ENCODE measurements at places on chromosomes 1 and 21.

DNA sequence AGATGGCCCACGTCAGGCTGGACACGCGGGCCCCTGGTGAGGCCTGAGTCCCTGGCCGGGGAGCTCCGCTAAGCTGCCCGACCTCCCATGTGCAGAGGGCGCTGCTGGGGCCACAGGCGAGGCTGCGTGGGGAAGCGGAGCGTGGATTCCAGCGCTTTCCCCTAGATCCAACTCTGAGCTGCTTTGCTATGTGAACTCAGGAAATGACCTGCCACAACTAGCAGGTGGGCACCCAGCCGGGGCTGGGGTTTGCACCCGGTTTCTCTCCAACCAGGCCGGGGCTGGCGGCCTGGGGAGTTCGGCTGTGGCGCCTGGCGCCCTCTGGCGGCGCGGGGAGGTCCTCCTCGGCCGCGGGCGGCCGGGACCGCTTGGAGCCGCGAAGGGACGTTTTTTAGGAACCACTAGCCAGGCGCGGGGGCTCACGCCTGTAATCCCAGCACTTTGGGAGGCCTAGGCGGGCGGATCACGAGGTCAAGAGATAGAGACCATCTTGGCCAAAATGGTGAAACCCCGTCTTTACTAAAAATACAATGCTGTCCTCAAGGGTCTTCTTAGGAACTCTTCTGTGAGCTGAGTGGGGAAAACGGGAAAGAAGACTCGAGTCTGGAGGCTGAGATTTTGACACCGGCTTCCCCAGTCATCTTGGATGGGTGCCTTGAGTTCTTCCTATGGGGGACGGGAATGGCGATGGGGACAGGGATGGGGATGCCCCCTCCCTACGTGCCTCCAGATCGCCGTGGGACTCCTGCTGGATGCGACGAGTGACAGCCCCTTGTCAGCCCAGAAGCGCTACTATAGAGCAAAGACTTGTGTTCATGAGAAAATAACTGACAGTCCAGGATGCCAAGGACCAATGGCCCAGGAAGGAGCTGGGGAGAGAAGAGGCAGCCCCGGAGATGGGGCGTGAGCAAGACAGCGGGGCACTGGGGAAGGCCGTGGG is 12.6 kb downstream of the PYCR2 start:
- no peak for DNase-seq

DNA sequence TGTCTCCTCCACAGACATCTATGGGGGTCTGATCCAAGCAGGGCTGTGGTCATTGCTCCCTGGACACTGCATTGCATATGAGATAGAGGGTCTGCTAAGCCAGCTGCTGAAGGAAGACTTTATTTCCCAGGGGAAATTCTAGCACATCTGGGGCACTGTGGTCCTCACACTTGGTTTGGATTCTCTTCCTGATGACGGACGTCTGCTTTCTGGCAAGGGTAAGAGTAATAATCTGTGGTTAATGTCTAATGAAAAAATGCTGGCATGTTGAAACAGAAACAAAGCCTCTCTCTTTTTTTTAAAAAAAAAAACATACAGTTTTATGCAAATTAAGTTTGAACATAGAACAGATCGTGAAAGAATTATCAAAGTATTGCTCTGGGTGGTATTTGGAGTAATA is 553.9 kb downstream of the DPYD start:
- DNase-seq: no peak

DNA sequence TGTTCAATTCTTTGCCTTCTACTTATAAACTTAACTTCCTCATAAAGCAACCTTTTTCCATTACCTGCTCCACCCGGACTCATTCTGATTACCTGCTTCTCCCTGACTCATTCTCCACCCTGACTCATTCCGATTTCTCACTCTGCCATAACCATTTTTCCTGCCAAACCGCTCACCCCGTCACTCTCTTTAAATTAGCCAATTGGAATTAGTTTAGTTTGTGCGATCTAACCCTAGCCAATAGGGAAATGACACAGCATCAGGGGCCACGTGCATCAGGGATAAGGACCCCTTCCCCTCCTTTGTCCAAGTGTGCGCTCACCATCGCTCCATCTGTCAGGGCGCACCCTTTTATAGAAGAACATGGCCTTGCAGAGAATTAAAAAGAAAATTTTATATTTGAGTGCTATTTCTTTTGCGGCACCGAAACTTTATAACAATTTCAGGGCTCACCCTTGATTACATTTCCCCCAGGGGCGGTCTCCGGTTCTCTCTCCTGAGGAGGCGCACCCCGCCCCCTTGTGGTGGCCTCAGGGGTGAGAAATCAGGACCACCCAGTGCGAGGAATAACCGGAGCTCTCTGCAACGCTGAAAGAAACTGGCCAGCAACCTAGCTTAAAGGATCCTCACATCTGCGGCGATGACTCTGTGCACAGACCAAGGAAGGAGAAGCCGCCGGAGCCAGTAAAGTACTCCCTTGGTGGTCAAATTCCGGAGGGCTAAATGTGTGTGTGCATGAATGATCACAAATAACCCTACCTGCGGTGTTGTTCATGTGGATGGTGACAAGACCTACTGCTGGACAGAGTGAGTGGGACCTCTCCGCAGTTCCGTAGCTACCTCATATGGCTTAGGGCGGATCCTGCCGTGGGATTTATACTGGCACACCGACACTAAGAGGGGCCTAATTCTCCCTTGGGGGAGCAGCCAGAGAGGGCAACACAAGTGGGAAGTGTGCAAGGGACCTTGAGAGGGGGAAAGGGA is 30.3 kb upstream of the CBR3 start:
- no peak for DNase-seq

GRCh38 chr1:104190821-104191220 is 441.1 kb downstream of the AMY1C start:
- DNase-seq: no peak

- peak; percentile 46 for DNase-seq
Measured at GRCh38 chr1:206734499-206735142, 36.0 kb upstream of the IL19 start.

DNA sequence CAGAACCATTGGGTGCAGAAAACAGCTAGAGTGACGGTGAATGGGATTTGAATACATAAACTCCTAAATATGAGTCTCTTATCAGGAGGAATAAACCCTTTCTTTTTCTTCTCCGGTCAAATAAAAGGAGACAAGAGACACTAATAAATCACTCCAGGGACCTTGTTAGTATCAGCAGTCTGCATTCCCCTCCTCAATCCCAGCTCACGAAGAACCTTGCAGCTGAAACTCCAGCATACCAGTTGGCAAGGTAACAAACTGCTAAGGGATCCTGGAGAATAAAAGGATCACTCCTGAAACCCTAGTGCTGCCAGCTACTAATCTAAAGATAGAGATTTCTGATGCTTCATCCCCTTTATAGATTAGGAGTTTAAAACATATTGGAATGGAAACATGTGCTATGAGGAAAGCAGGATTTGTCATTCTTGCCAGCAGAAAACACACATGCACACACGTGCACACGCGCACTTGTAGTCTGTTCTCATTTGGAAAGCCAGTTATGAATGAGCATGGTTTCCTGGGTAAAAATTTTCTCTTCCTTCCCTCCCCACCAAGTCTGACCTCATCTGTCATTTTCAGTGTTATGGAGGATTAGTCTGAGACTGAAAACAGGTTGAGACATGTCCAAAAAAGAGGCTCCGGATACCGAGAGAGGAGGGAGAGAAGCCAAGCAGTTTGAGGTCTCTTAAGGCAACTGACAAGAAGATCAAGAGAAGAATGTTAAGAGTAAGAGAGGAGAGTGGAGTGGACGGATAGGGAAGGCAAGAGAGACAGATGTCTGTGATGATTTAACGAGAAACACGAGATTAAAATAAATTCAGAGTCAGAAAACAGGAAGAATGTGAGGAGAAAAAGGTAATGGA is 10.9 kb downstream of the IER5 start:
- DNase-seq: no peak

DNA sequence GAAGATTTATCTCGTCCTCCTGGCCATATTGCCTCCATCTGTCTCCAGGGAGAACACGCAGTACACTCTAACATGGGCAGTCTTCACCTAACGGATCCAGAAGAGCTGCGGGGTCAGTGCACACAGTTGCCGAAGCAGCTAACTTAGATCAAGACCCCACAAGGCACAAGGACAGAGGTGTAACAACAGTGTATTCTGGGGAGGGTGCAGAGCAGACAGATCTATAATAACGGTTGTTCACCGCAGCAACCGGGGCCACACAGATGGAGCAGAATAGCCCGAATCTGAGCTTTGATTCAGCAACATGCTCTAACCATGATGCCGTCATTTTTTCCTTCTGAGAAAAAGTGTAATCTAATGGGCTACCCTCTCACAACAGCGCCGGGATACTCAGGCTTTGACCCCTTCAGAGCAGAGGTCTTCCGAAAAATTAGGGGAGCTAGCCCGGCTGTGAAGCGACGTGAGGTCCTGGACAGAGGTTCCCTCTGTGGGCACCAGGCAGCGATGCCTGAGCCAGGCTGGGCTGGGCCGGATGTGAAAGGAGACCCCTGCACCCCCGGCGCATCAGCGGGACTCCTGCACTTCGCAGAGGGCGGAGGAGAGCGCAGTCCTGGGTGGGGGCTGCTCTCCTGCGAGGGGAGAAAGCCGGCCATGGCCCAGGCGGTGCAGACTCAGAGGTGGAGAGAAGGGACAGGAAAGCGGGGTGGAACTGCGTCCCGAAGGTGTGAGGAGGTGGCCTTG is 57.5 kb downstream of the BCL9 start:
- no peak for DNase-seq

DNA sequence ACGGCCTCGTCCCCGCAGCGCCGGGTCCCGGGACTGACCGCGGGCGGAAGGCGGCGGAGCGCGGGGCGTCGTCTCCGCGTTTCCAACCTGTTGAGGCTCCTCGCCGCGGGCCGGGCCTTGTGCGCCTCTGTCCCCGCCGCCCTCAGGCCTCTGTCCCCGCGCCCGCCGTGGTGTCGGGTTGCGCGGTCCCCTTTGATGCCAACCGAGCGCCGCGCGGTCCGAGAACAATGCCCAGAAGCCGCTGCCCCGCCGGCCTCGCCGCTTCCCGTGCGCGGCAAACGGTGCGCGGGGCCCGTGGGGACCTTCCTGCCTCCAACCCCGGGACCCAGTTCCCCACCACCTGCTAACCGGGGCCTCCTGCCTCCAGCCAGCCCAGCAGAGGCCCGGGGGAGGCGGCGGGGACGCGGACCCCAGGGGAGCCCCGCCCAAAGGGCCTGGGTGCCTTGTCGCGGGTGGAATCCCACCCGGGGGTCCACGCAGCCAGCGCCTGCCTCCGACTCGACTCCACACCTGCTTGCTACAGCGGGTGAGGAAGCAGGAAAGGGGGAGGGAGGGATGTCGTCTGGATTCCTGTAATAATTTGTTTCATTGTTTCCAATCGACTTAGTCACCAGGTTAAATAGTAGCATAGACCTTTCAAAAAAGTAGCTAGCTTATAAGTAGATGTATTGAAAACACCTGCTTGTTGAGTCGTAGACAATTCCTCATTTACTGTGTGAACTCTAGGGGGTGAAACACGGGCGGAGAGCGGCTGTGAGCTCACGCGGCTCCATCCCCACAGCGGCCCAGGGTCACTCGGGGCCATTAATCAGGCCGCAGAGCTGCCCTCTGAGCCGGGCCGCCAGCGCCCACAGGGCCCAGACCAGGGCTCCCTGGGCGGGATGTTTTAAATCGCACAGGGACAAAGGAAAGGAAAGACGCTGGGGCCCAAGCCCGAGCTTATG is 1.1 kb downstream of the COL18A1 start:
- DNase-seq: peak; percentile 73

DNA sequence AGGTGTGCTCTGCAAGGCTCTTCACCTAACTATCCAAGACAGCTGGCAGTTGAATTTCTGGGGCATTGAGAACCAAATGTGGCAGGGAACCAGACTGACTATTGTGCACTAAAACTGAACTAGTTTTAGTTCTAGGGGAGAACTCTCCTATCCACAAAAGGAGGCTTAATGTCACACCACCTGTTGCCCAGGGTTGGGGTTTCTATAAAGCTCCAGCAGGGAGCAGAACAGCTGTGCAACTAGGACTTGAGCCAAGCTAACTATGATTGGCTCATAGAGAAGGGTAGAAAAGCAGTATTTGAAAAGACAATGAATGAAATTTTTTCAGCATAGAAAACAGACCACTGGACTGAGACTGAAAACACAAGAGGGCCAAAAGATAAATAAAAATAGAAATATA is 53.3 kb upstream of the FGGY start:
- no peak for DNase-seq

- no peak for DNase-seq
Measured at GRCh38 chr1:161166669-161167548, 683 bp downstream of the PPOX start.

DNA sequence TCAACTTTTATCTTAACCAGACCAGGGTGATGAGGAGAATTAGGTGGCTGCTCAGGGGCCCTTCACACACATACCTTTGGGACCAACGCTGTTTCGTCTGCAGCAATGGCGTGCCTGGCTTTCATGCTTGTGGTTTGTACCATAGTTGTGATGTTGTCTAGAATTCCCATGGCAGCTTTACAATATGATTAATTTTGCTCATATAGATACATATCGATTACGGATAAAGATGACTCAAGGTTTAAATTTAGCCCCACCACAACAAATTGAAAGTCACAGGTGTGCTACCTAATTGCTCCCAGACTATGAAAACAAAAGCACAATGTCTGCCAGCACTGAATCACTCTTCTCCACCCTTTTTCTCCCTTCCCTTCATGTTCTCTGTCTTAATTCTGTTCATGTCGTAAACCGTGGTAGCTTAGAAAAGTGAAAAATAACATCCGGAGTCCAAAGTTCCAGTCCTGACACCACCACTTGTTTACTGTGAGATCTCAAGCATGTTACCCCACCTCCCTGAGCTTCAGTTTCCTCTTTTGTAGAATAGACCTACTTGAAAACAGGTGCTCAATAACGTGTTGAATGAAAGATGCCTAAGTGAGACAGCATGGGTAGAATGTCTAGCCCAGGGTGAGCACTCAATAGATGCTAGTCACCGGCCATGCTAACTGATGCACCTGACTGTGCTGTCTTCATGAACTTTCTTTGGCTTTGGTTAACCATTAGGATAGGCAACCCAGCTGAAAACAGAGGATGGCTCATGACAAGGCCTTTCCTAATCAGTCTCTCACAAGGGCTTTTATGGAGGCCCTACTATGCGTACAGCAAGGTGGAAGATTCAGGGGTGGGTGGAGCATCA is 22.1 kb upstream of the JUN start:
- no peak for DNase-seq

- DNase-seq: no peak
Measured at GRCh38 chr1:33860671-33861070, 3.2 kb upstream of the HMGB4 start.

DNA sequence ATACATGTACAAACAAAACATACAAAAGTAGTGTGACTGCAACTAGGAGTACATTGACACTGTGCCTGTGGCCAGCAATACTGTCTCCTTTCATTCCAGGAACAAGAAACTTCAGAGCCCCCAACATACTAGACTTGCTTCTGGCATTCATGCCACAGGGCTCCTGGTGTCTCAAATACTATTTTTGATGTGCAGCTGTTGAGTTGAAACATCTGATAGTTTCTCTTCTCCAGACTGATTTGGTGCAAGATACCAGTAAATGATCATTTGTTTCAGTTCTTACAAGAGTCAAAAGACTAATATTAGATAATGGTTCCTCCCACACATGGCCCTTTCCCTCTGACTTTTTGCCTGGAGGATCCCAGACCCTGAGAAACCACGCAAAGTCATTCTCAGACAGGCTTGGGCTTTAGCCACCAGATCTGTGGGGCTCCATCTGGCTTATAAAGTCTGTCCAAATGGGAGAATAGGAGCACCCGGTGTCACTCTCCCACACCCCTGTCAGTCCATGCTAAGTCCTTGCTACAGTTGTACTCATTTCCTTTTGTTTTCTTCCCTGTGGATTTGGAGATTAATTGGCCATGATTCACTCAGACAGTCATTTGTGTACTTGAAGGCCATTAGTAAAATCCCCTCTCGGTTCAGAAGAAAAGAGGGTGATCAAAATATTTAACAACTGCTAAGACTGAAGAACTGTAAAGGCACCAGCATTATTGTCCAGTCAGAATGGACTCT is 163.5 kb upstream of the RUNX1 start:
- DNase-seq: no peak

- DNase-seq: no peak
Measured at GRCh38 chr21:14589855-14590563, 43.9 kb upstream of the SAMSN1 start.

Data from H54 (cell line).